Tibial nerve (tissue), 4 donors: ENCODE measurements at places on chromosomes 2 and 18. TPM values are rescaled to one million over a fixed set of nuclear protein-coding genes. Genes with fewer than 3 reads are reported as not detected.
A peak's percentile ranks its signal among the peaks of the same experiment; 100 is the strongest.

- H3K36me3 ChIP-seq, result no peaks in the 10 kb centered on the region
- no peaks in the 10 kb centered on the region for H3K4me1 ChIP-seq
- no peak for DNase-seq
- H3K4me3 ChIP-seq, result no peak overlapping the region
Measured at GRCh38 chr2:76188334-76189008, 477.8 kb upstream of the GCFC2 start.

GRCh38 chr2:200306931-200307723 lies 634 bp downstream of the SPATS2L start:
- peak overlapping the region; percentile 95 for H3K27ac ChIP-seq
- H3K4me1 ChIP-seq, result peaks cover 52% of the 10 kb centered on the region
- H3K36me3 ChIP-seq, result no peaks in the 10 kb centered on the region

- no peaks in the 10 kb centered on the region for H3K4me1 ChIP-seq
- DNase-seq, result no peak
- H3K36me3 ChIP-seq, result no peaks in the 10 kb centered on the region
- H3K27me3 ChIP-seq, result no peaks in the 10 kb centered on the region
- H3K4me3 ChIP-seq, result no peak overlapping the region
Measured at GRCh38 chr18:66129248-66129647, 378.4 kb downstream of the CDH7 start.

DNA sequence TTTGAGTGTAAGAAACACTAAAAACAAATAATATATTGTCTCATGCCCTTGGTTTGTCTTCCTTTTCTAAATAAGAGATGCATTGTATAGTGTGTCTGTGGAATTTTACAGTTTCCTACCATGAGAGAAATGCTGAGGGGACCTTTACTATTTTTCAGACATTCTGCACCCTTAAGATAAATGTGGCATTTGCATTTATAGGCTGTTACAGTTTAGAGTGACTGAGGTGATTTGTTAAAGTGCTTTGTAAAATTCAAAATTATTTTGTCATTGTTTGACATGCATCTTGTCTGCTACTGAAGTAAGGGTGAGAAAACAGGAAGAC lies 78.9 kb upstream of the ZSWIM2 start:
- H3K4me1 ChIP-seq, result no peaks in the 10 kb centered on the region
- no peak for DNase-seq
- no peaks in the 10 kb centered on the region for H3K27me3 ChIP-seq
- no peak overlapping the region for H3K27ac ChIP-seq
- H3K36me3 ChIP-seq, result no peaks in the 10 kb centered on the region

The ACVR1C gene
- total RNA-seq, result 9.4 TPM

The OSBPL1A gene
- 108 TPM for total RNA-seq
